T-helper 2 cell (primary cell): ENCODE measurements at places on chromosomes 16 and 17.

DNA sequence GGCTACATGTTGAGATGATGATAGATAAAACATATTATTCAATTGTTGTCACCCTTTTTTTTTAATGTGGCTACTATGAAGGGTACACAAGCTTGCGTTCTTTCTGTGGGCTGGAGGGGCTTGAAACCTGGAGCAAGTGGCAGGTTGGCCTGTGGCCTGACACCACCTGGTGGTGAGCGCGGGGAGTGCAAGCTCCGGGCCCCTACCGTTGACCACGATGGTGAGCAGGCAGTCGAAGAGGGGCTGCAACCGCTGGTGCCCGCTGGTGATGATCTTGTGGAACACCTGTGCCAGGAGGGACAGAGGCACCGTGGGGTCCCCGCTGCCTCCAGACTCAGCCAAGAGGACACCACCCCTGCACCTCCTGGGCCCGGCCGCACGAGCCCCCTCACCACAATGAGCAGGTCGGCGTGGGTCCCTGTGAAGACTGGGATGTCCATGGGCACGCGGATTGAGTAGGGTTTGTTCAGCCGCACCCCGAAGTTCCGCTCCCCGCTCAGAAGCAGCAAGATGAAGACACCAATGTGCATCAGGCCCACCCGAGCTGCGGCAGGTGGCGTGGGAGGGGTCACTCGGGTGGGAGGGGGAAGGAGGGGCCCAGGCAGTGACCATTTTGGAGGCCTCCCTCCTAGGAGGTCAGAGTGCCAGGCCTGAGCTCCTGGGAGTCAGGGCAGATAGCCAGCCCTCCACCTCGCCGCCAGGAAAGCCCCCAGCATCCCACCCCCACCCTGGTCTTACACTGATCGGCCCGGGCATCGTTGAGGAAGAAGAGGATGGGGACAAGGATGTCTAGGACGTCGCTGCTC, 14.4 kb downstream of the HID1 start:
- DNase-seq = peak; percentile 67

DNA sequence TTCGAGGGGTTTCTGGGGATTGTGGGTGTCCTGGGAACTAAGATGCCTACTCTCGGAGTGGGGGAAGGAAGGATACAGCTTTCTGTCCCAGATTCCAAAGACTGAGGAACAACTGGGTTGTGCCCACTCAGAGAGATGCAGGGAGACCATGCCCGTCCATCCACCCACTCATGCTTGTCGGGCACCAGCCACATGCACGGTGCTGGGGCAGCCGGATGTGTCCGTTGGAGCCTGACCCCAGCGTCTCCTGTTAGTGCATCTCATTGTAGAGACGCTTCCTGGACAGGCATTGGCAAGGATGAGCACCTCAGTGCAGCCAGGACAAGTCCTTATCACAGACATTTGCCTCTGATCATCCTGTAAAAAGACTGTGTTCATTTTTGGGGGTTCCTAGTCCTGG, 58.1 kb downstream of the METRNL start:
- no peak for DNase-seq

DNA sequence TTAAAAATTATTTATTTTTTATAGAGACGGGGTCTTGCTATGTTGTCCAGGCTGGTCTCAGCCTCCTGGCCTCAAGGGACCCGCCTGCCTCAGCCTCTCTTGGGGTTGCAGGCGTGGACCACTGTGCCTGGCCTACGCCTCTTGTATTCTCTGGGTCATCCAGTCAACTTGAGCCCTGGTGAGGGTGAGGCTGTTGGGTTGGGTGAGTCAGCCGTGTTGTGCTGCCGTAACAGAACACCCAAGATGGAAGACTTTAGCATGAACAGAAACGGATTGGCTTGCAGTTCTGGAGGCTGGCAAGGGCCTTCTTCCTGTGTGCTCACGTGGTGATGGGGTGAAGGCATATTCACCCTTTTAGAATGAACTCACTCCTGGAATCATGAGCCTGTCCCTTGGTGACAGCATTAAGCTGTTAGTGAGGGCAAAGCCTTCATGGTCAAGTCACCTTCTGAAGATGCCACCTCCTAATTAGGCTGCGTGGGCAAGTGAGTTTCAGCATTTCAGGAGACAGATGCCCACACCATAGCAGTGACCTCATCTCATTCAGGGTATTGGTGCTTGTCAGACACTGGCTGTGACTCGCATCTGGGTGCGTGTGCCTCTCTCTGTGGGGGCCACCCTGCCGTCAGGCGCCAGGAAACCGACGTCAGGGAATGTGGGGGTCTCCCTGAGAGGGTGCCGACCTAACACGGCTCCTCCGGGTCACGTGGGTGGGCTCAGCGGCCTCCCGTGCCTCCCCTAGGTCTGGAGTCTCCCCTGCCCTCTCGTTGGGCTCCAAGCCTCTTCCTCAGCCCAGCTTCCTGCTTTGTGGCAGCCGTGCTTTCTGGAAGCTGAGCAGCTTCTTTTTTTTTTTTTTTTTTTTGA, 49.8 kb downstream of the WDR45B start:
- DNase-seq = no peak

- DNase-seq = no peak
Measured at GRCh38 chr16:30445149-30445407, 596 bp downstream of the SEPHS2 start.

DNA sequence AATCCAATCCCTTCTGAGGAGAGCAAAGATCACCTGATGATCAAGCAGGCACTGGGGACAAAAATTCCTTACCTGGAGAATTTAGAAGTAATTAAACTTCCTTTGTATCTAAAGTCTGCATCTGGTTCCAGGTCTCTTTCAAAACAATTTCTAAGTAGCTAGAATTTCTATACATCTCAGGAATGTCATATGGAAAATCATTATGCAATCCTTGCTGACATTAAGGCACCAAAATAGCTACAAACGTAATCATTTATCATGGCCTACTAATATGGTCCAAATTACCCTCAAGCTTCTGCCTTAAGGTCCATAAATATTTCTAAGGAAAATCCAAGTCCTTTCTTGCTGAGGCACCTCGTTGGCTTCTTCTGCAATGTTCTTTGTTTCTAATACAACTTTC, 32.9 kb upstream of the YPEL2 start:
- no peak for DNase-seq

- no peak for DNase-seq
Measured at GRCh38 chr17:78967782-78968362, 11.9 kb downstream of the LGALS3BP start.

GRCh38 chr17:27540318-27541101, 84.3 kb downstream of the KSR1 start:
- no peak for DNase-seq

DNA sequence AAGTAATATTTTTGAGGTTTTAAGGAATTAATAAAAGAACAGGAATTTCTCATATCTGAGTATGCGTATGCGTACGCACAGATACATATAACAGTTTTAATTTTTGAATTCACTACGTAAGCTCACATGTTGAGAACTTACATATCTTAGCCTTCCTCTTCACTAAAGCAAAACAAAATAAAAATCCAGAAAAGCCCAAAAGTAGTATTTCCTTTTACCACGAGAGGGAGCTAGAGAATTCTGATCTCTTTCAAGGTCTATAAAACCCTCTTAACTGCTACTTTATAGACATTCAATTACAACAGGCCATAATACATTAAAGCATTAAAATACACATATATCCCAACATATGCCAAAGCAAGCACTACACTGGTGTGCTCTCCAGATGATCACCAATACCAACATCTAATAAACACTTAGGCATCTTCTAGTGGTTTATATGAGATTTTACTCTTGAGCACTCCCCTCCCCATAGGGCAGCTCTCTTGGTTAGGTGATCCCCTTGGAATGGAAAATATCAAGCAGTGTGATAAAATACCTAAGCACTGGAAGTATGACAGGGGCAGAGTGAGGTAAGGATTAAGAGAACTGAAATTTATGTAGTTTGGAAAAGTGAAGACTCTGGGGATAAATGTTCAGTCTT, 94.0 kb downstream of the SKAP1 start:
- peak; percentile 52 for DNase-seq

GRCh38 chr16:86906623-86907022, 328.3 kb downstream of the FOXL1 start:
- no peak for DNase-seq

DNA sequence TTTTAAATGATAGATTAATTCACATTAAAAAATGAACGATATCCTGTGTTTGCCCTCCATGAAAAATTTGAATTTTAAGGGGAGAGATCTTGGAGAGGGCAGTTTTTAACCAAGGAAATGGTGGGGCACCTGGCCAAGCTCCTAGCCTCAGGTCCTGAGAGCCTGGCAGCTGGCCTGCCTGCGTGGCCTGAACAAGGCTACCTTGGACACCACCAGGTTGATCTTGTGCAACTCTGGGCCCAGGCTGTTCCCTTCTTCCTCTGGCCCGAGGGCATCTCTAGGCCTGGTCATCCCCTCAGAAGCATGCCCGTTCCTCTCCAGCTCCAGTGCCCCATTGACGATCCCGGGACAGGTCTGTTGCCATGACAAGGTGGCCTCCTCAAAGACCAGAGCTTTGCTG, 33.4 kb upstream of the LONP2 start:
- no peak for DNase-seq

GRCh38 chr17:7582396-7583252, 1.0 kb upstream of the MPDU1 start:
- no peak for DNase-seq

DNA sequence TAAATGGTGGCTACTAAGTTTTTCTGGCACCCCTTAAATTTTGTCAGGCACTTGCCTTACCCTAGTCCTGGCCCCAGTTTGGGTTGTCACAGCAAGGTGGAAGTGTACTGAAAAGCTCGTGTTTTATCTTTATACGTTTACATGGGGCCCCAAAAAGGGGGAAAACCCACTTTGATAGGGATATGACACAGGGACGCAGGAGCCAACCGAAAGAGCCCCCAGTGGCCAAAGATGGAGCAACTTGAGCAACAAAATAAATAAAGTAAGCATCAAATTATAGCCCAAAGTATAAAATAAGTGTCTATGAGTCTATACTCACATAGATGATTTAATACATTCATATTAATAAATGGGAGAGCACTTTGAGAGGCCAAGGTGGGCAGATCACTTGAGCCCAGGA, 5.0 kb upstream of the CETP start:
- no peak for DNase-seq
